ENCODE measurements at places on chromosomes 16 and 17.
A peak's percentile ranks its signal among the peaks of the same experiment; 100 is the strongest.

DNA sequence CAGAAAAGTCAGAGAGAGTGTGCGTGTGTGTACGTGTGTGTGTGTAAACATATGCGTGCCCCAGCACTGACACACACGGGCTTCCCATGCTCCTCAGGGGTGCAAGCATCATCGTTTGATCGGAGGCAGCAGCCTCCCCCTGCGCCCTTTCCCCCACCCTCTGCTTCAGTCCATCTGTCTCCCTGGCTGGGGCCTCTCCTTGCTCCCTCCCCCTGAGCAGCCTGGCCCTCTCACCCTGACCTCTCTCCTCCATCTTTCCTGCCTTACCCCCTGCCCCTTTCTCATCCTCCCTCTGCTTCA is 4.4 kb downstream of the STX1B start:
- DNase-seq: no peak

DNA sequence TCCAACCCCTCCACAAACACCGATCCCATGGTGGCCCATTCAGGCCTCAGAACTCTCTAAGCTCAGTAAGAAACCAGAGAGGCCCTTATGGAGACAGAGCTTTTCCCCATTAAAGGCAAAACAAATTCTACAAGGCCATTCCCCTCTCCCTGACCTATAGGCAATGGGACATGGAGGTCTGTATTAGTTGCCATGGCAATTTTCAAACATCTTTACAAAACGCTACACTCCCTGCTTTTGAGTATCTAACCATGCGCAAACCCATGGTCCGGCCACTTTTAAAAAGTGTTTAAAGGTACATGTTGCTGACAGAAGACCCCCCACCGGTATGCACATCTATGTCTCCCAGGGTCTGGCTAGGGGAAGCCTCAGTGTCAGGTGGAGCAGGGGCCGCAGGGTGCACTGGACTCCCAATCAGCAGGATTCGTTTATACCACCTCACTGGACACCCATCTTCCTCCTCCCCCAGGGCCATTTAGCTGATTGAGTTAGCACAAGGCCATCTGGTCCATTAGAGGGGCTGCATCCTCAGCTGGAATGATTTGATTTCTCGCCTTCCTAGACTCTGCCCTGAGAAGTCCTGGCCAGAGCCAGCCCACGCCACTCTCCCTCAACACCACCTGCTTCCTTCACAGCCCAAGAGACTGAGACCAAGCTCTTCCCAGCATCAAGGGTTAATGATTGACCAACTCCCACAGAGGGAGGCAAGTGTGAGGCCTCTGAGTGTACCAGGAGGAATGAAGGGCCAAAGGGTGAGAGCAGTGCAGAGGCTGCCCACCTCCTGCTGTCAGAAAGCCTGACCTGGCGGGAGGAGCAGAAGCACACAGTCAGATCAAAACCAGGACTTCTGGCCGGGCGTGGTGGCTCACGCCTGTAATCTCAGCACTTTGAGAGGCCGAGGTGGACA is 10.9 kb downstream of the ACLY start:
- no peak for DNase-seq

DNA sequence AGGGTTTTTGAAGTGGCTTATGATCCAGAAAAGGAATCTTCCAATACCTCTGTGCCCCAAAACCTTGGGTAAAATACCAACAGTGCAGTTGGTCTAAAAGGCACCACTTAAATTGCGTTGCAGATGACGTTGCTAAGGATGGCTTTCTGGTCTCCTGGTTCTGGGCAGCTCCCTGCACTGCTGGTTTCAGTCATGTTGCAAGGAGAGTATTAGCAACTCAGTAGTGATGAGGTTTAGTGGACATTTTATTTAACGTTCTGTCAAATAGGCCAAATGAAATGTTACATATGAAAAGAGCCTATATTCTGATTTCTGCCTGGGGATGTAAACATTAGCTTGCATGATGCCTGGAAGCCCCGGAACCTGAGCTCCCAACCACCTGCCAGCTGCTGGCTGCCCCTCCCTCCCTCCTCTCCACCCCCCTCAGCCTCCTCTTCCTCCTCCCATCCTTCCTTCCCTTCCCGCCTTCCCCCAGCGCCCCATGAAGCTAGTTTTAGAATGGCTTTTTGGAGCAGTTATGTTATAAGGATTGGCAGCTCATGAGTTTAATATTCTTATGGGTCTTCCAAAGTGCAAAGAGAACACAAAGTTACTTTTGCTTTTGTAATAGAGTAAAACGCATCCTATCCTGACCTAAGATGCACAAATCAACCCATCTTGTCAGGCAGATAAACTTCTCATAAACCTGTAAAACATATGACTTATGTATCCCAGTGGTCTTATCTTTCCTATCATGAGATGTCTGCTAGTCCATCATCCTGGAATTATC is 20.7 kb downstream of the CD7 start:
- DNase-seq: no peak

DNA sequence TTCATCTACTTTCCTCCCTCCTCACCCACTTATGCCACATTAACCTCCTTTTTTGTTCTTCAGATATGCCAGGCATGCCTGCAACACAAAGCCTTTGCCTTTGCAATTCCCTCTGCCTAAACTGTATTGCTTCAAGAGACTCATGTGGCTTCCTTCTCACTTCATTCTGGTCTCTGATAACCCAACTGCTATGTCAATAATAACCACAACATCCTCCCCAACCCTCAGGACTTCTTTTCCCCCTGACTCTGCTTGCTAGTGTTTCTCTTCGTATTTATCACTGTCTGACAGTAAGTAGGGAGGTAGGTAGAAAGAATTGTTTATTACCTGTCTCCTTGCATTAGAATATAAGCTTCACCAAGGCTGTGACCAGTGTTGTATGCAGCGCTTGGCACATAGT is 22.4 kb downstream of the RBL2 start:
- DNase-seq: no peak

DNA sequence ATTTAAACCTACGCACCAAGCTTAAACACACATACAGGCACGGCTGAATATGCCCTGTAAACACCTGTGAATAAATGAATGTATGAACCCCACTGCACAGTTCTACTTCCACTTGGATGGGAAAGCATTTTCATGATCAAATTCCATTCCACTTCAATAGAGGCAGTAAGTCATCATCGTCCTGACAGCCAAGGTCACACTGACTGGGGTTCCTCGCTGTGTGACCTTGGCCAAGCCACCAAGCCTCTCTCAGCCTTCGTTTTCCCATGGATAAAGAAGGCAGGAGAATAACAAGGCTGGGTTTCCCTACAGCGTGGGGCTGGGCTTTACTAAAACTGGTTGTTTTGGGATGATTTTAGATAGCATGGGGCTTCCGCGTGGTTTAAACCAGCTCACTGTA is 82.8 kb downstream of the TBC1D16 start:
- no peak for DNase-seq

- DNase-seq: no peak
These were observed 344.4 kb upstream of the ASIC2 start for GRCh38 chr17:33637534-33637933.

- DNase-seq: peak; percentile 10
These were observed 1.0 kb downstream of the KRT13 start for GRCh38 chr17:41504246-41504977.

Measured in NCI-H1092 treated with DMSO at 0.1 percent for 48 hours (cell line).